ENCODE measurements at places on chromosomes 11 and 22.
A peak's percentile ranks its signal among the peaks of the same experiment; 100 is the strongest.

DNA sequence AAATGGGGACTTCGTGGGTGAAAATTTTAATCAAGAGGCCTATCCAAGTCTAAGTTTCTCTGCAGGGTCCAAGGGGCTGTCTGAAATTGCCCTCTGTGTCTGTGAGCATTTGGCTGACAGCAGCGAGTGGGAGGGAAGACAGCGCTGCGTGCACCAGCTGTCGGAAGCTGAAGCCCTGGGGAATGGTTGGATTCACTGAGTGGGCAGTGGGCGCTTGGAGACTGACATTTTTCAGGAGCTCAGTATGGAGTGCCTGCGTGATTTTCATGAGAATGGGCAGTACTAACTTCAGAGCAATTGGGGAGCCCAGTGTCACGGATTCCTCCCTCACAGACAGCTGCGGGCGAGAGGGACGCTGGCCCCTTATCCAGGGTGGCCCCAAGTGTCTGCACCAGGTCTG, 388.8 kb upstream of the B3GAT1 start:
- DNase-seq, result no peak

DNA sequence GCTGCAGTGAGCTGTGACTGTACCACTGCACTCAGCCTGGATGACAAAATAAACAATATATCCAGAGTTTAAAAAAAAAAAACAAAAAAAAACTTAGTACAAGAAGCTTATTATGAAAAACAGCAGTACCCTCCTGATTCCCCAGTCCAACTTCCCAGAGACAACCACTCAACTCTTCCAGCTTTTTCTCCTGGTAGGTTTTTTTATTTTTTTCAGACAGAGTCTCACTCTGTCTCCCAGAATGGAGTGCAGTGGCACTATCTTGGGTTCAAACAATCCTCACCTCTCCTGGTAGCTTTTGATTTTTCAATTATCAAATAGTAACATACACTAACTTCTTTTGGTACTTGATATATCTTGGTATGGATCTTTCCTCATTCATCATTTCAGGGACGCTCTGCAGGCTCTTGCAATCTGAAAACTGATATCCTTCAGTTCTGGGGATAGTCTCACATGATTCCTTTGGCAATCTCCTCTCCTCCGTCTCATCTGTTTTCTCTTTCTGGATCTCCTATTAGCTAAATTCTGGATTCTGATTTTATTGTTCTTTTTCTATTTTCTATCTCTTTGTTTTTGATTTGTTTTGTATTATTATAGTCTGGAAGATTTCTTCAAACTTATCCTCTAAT, 44.9 kb downstream of the ALG9 start:
- DNase-seq, result no peak

DNA sequence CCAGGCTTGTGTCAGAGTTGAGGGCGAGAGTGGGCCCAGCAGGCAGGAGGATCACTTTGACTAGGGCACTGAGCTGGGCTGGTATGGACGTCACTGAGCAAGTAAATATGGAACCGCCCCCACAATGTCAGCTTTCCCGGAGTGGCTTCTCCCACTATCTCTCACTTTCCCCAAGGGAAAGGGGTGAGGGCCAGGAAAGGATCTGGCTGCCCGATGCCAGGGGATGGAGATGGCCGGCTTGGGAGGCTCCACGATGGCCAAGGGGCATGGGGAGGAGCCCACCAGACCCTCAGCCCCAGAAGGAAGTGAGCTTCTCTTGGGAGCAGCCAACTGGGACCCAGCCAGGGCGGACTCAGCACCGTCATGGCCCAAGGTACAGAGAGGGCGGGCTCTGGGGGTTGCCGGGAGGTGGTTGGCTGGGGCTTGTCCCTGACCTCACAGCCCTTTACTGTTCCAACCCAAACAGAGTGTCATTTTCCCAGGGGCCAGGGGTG, 8.7 kb downstream of the PRDM11 start:
- no peak for DNase-seq

- DNase-seq, result no peak
Observed at GRCh38 chr11:66636411-66636810, 2.1 kb upstream of the RBM4 start.

DNA sequence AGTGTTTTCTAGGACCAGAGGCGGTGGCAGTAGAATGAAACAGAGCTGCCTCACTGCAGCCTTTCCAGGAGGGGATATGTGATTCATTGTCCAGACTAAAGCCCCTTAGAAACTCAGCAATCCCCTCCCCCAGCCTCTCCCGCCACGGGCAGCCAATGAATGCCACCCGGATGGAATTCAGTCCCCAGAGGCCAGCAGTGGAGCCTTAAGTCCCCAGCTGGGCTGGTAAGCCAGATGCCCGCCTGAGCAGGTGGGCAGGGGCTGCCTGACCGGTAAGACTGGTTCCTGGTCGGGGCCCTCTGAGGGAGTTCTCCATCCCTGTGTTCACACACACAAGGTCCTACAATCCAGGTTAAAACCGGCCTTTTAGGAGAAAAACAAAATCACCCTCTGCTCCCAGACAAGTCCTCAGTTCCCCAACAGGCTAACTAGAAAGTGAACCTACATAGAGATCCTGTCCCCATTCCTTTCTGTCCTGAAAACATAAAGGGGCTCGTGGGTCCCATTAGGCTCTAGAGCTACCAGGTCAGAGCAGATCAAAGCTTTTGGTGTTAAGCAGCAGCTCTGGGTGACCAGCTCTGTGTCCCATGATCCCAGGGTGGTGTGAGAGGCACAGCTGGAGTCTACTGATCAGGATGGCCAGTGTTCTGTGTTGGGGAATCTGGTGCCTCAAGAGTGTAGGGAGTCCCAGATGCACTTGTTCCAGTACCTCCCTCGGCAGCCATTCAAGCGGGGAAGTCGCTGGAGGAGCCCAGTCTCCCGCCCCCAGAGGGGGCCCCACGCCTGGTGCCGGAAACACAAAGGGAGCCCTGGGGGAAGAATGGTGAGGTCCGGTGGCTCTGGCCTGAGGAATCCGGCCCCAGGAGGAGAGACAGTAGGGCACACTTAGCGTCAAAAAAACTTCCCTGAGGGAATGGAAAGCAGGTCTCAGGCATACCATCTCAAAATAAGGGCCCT, 2.6 kb downstream of the PATZ1 start:
- DNase-seq, result peak; percentile 23

- no peak for DNase-seq
Observed at GRCh38 chr11:844693-845644, 2.3 kb downstream of the TSPAN4 start.

Data from activated naive CD4-positive, alpha-beta T cell treated with Interleukin-2 at 50 U/mL for 16 hours (primary cell).